ENCODE measurements at places on chromosomes 7 and 10. TPM values are rescaled to one million over a fixed set of nuclear protein-coding genes. Genes with fewer than 3 reads are reported as not detected.

GCK gene
- total RNA-seq: not detected

- no peak for DNase-seq
- H3K36me3 ChIP-seq: peaks cover 16% of the 10 kb centered on the region
- no peak overlapping the region for H3K4me3 ChIP-seq
- peaks cover 9% of the 10 kb centered on the region for H3K4me1 ChIP-seq
- no peaks in the 10 kb centered on the region for H3K27me3 ChIP-seq
Observed at GRCh38 chr7:107179326-107180164, 10.7 kb downstream of the HBP1 start.

DNA sequence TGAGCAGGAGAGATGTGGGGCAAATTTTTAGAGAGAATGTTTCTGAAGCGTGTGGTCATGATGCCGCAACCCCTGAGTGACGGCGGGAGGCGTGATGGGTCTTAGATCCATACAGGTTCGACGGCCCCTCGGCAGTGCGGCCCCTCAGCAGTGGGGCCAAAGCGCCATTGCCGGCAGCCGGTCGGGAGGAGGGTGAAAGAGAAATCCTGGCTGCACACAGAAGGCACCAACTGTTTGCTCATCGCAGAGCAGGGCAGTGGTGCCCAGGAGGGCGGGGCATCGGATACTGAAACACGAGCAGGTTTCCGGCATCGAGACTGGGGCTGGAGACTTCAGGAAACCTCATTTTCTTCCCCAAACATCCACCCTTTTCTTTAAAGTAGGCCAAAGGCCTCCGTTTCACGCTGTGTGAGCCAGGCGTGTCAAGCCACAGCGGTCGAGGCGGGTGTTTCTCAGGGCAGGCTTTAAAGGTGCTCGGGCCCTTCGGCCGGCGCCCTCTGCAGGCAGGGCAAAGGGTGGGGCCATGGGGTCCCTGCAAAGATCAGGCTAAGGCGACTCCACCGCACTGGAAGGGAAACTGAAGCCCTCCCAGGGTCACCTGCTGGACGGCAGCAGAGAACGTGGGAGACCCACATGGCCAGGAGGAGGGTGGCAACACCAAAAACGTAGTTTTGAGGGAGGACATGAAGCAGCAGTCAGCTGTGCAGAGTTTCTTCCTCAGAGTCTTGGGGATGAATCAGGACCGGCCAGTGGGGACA lies 42.0 kb upstream of the PPP2R2D start:
- peaks cover 10% of the 10 kb centered on the region for H3K27me3 ChIP-seq
- H3K4me3 ChIP-seq: no peak overlapping the region
- H3K4me1 ChIP-seq: no peaks in the 10 kb centered on the region
- no peaks in the 10 kb centered on the region for H3K36me3 ChIP-seq

GRCh38 chr7:12403287-12404181 lies at the start of gene VWDE:
TSS of gene VWDE (minus strand) at chr7:12403865. CDS start at chr7:12403716, 149 bp downstream.
- peak within 1 kb of the TSS; percentile 86 for H3K4me3 ChIP-seq
- H3K27ac ChIP-seq: peak within 1 kb of the TSS; percentile 71
- H3K4me1 ChIP-seq: peaks cover 21% of the 10 kb centered on the region
- peaks cover 14% of the 10 kb centered on the region for H3K27me3 ChIP-seq

DNA sequence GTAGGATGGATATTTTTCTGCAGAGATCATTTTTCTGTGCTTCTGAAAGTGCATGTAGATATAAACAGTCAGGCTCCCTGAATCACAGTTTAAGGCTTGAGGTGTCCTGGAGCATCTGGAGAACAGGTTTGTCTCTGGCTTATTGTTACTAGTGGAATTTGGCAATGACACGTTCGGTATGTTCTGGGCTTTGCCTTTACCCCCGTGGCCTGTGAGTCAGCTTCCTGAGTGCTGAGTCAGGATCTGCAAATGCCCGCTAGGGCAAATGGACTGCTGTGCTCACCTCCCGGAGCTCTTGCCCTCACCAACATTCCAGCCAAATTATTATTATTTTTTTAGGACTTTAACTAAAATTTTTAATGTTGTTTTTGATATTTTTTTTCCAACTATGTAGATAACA lies 192.5 kb upstream of the PRSS1 start:
- H3K4me3 ChIP-seq: no peak overlapping the region
- H3K27me3 ChIP-seq: peaks cover 3% of the 10 kb centered on the region
- H3K27ac ChIP-seq: no peak overlapping the region
- no peaks in the 10 kb centered on the region for H3K36me3 ChIP-seq
- peaks cover 35% of the 10 kb centered on the region for H3K4me1 ChIP-seq
- peak; percentile 48 for DNase-seq

WNT2 gene
- not detected for total RNA-seq

MACC1 gene
- 0.18 TPM for total RNA-seq

C7orf57 gene
- 0.28 TPM for total RNA-seq

LEP gene
- not detected for total RNA-seq

GRCh38 chr10:115093776-115094408 lies 727 bp downstream of the ATRNL1 start:
- H3K4me3 ChIP-seq: peak overlapping the region; percentile 49
- no peak overlapping the region for H3K27ac ChIP-seq
- H3K27me3 ChIP-seq: peaks cover 53% of the 10 kb centered on the region

SLC35G1 gene
- total RNA-seq: 3.5 TPM

Measured in activated CD4-positive, alpha-beta memory T cell treated with anti-CD3 and anti-CD28 coated beads, Interleukin-2, amount 10 ng/mL, durations not matched to agents 7 days and 5 days (primary cell).